A673 (cell line): ENCODE measurements at places on chromosomes 2 and 18.

DNA sequence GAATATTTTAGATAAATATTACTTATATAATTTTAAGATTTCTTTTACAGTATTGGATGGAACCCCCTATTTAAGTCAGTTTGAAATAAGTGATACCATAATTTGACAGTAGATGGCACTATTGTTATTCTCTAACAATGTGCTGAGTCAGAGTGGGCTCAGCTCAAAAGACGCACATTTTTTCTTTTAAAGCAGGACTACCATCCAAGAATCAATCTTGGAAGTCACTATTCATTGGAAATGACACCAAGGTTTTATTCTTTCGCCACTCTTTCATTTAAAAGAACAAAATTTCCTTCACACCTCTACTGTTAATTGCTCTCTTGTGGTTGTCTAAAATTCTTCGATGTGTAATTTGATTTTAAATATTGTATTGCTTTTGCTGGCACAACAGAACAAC, 32.6 kb upstream of the SPAG16 start:
- DNase-seq, result peak; percentile 87

DNA sequence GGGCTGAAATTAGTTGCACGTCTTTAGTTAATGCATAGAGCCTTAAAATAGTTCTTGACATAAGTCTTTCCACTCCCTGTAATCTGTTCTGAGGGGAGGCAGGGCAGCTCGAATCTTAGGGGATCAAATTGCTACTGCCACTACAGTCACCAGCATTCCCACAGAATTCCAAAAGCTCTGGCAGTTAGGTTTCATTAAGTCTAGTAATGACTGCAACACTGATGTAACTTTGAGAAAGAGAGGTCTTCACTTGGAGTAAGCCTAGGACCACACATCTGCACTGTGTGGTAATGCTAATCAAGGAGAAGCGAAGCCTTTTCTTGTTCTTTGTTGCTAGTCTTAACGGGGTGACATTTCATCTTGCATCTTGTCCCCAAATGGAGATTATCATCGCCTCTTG, 19.3 kb upstream of the NCK2 start:
- DNase-seq, result no peak

DNA sequence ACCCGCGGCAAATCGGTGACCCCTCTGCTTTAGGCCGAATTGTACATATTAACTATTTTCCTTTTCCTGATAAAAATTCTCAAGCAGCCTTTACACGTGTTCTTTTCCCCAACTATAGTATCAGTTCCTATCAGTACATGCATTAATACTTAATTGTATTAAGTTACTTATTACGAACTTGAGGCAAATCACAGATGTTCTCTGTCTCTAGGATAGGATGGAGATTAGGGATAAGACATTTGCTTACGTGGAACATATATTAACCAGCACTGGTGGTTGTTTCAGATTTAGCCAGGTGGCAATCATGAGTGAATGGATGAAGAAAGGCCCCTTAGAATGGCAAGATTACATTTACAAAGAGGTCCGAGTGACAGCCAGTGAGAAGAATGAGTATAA, 675 bp downstream of the GEMIN6 start:
- DNase-seq, result no peak

DNA sequence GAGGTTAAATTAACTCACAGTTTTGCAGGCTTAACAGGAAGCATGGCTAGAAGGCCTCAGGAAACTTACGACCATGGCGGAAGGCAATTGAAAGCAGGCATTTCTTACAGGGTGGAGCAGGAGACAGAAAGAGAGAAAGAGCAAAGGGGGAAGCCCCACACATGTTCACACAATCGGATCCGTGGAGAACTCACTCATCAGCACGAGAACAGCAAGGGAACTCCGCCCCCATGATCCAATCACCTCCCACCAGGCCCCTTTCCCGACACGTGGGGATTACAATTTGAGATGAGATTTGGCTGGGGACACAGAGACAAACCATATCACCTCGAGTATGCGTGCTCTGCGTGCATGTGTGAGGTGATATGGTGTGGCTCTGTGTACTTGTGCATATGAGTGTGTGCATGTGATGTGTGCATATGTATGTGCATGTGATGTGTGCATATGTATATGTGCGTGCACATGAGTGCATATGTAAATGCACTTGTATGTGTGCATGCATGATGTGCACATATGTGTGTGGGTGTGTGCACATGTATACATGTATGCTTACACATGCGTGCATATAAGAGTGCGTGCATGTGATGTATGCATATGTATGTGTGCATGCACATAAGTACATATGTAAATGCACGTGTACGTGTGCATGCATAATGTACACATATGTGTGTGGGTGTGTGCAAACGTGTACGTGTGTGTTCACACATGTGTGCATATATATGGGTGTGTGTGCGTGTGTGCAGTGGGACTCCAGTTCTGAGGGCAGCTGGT, 108.7 kb upstream of the HDAC4 start:
- DNase-seq, result no peak

DNA sequence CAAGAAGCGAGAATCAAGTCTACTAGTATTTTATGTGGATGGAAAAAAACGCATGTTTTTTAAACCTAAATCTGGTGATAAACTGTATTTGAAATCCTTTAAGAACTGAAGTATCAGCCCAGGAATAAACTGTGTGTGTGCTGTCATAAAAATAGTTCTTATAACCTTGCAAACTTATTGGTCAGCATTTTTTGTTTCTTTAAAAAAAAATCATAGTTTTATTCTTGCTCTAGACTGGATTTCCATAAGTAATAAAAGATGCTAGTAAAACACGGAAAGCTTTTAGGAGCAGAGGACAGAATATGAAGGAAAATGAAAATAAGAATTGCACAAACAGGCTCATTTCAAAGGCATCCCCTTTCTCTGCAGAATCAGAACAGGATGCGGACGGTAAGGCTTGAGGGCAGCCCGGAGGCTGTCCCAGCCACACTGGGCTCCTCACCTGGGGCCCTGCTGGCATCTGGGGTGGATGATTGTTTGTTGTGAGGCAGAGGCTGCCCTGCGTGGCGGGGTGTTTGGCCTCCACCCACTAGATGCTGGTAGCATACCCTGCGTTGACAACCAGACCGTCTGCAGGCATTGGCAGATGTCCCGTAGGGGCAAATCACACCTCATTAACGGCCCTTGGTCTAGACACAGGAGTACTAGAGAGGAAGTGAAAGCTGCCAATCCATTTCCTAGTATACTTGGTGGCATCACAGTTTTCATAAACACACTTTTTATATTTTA, 52.5 kb downstream of the MBP start:
- no peak for DNase-seq

DNA sequence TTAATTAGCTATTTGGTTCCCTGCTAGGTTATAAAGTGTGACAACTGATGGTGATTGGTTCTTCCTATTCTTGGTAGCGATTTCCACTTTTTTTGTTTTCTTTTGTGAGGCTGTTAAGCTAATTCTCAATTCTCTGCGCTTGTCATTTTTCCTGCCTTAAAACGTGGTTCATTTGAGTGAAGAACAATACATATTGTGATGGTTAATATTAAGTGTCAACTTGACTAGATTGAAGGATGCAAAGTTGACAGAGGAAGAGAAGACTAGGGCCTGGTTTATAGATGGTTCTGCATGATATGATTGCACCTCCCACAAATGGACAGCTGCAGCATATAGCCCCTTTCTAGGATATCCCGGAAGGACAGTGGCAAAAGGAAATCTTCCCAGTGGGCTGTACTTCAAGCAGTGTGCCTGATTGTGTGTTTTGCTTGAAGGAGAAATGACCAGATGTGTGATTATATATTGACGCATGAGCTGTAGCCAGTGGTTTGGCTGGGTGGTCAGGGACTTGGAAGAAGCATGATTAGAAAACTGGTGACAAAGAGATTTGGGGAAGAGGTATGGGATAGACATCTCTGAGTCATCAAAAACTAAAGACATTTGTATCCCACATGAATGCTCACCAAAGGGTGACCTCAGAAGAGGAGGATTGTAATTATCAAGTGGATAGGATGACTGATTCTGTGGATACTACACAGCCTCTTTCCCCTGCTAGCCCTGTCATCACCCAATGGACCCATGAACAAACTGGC, 39.4 kb upstream of the ZNF804A start:
- no peak for DNase-seq

- DNase-seq, result no peak
Observed at GRCh38 chr2:241010531-241011295, 12.3 kb downstream of the SNED1 start.

GRCh38 chr2:240165034-240165433, 24.6 kb upstream of the OTOS start:
- no peak for DNase-seq

- no peak for DNase-seq
Observed at GRCh38 chr2:240529344-240529999, 28.3 kb downstream of the ANKMY1 start.

GRCh38 chr2:169071455-169071854, 2.1 kb downstream of the DHRS9 start:
- no peak for DNase-seq

DNA sequence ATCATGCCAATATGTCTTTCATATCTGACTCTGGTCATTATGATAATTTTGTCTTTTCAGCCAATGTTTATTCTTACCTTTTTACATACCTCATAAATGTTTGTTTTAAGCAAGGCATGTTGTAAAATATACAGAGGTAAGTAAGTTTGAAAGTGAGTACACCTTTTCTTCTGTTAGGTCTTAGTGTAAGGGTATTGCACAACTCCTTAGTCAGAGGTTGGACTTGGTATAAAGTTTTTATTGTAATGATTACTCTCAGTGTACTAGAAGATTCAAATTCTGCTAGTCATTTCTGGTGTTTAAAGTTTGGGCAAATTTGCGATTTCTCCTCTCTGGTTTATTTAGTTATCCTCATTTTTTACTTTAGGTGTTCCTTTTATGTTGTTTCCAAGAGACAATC, 564.3 kb upstream of the FSIP2 start:
- no peak for DNase-seq

DNA sequence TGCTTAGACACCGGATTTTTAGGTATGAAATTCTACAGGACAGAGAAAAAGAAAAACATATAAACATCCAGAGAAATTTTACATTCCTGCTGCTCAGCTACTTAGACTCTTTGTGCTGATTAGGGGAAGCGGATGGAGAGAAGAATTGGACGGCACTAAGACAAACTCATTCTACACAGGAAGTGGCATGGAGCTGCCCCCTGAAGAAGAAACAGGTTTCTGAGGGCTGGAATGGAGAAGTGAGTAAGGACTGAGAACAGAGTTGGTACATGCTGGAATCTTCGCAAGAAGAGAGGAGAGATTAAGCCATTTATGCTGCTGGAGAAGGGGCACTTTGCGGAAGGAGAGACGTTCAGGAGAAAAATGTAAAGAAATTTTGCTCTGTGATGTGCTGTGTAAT, 253.0 kb upstream of the ERBB4 start:
- DNase-seq, result no peak

DNA sequence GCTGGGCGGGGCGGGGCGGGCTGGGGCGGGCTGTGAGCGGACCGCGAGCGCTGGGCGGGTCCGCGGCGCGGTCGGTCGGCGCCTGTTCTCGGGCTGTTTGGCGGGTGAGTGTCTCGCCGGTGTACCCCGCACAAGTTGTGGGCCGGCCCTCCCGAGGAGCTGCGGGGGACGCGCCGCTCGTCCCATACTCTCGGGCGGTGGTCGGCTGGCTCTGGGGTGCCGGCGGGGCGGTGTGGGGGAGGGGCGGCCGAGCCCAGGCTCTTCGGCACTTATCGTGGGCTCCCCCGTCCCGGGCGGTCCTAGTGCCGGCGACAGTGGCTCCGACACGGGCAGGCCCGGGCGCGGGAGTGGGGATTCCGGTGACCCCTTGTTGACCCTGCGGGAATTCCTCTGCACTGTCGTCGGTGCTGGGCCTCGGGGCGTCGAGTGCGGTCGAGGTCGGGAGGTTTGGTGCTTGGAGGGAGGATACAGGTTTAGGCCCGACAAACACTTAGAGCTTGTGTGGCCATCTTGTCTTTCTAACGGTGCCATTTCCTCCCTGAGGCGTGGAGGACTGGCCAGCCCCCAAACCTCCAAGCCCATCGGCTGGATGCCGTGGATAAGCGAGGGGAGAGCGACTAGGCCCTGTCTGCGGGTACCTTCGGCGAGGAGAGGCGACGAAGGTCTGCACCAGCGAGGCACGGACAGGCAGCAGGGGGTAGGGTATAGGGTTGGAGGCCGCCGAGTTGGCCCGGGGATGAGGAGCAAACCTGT, at the start of gene SEPTIN2:
Gene SEPTIN2 (plus strand): TSS at position 47 of the 753 bp plus-strand sequence. CDS start 8,308 bp downstream, outside the sequence.
- DNase-seq, result no peak

DNA sequence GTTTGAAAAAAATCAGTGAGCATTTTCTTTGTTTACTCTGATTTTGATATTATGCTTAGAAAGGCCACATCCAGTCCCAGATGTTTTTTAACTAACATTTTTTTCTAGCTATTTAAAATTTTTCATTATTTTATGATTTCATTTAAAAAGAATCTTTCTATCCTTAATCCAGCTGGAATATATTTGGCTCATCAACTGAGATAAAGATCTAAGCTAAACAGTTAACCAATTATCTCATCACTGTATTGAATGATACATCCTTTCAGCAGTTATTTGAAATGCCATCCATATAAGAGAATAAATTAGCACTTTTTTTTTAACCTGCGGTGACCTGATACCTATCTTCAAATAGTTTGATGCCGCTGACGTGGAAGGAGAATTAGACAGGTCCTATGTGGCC, 245.5 kb upstream of the COPS8 start:
- DNase-seq, result no peak

GRCh38 chr18:54742659-54743604, 85.3 kb upstream of the RAB27B start:
- no peak for DNase-seq

DNA sequence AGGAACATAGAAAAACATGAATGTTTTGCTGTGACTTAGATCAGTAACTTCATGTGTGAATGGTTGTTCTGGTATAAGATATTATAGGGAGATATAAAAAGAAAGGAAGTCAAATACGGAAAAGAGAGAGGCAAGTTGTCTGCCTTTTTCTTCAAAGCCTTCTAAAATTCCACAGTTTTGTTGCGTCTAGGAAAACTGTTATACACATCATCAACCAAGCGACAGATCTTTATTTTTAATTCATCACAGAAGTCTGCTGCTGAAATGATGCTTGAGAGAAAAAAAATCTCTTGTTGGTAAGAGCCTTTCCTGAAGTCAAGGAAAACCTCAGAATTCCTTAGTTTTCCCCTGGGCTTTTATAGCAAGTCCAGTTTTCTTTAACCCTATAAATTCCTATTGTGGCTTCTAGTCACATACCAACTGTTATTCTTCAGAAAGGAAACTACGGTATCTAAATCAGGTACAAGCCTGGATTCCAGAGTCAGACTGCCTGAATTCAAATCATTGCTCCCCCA, 36.3 kb upstream of the TANC1 start:
- no peak for DNase-seq

DNA sequence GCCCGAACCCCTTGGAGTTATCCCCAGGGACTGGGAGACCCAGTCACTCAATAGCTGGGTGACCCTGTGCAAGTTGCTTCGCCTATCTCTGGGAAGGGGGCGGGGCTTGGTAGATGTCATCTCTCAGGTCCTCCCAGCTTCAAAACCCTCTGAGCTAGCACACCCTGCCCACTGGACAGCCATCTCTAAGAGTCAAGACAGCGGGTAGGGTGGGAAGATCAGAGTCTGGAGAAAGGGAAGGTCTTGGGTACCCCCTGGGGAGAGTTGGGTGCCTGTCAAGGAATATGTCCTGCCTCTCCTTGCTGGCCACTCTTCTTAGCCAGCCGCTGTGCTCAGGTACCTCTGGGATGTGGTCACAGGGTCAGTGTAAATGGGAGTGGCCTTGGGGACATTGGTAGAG, 8.0 kb downstream of the GLI2 start:
- DNase-seq, result no peak
